MV-4-11 (cell line): ENCODE measurements at places on chromosomes 4 and X.

- DNase-seq = no peak
Observed at GRCh38 chr4:150943818-150944217, 71.3 kb downstream of the LRBA start.

- no peak for DNase-seq
Observed at GRCh38 chr4:152510349-152511147, 25.3 kb downstream of the FBXW7 start.

DNA sequence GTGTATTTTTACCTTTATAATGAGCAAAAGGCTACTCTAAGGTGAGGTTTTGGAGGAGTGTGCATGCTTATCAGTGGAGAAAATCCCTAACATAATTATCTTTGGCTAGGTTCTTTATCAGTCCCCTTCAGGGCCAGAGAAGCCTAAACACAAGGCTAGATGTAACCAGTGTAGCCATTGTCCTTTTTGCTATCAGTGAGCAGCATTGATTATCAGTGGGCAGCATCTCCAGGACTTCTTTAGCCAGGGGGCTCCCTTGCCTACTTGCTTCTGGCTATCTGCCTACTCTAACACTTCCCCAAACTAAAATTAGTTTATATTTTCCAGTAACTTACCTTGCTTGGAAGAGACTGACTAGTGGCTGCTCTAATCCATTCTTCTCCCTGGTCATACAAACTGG is 595.6 kb downstream of the TRAM1L1 start:
- no peak for DNase-seq

- peak; percentile 2 for DNase-seq
Observed at GRCh38 chr4:82842593-82842992, 44.0 kb upstream of the SCD5 start.

GRCh38 chr4:145808021-145808650 is 128.2 kb downstream of the C4orf51 start:
- peak; percentile 54 for DNase-seq

DNA sequence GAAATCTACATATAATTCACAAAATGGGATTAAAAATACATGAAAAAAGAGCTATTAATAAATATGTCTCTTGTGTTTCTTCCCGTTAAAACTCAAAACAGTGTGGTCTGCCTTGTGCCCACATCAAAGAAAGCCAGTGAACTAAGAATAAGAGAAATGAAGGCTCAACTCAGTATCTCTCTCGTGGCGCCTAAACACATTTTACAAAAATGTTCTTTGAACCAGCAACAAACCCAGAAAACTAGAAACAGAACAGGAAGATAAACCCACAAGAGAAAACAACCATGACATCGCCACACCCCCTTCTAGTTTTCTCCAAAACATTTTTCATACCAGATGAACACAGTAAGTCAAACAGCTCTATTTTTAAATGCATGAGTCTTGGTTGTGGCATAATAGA is 130.1 kb downstream of the DCHS2 start:
- DNase-seq = no peak

GRCh38 chr4:38663090-38663800 is 754 bp upstream of the KLF3 start:
- peak; percentile 19 for DNase-seq

DNA sequence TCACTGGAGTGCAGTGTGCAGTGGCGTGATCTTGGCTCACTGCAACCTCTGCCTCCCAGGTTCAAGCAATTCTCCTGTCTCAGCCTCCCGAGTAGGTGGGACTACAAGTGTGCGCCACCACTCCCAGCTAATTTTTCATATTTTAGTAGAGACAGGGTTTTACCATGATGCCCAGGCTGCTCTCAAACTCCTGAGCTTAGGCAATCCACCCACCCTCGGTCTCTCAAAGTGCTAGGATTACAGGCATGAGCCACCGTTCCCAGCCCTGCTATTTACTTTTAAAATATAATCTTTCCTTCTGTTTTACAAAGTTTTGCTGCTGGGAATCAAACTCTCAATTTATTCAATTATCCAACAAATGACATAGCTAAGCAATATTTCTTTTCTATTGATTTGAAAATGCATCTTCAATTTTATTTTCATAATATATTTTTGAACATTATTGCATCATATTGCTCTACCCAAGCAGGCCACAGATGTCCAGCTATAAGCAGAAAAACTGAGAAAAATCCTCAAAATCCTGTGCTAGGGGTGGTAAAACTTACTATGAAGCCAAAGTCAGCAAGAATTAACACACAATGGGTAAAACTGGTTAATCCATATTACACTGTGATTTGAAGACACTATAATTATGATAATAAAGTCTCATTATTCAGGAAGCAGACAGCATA is 5.2 kb downstream of the TIFA start:
- peak; percentile 21 for DNase-seq

DNA sequence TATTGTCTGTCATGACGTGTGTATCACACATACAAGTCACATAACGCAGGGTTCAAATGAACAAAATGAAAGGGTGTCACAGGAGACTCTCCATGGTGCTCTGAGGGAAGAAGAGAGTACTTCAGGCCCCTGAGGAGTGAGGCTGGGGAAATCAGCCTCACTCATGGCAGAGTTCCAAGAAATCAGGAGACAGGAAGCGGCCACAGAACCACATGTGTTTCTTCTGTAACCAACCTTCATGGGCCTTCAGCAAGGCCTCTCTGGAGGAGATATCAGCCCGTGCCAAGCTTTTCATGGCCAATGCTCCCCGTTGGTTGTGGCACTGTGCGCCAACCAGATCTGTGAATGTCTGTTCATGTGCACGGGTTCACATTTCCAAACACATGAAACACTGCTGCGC is 76.0 kb downstream of the NAT8L start:
- peak; percentile 57 for DNase-seq

DNA sequence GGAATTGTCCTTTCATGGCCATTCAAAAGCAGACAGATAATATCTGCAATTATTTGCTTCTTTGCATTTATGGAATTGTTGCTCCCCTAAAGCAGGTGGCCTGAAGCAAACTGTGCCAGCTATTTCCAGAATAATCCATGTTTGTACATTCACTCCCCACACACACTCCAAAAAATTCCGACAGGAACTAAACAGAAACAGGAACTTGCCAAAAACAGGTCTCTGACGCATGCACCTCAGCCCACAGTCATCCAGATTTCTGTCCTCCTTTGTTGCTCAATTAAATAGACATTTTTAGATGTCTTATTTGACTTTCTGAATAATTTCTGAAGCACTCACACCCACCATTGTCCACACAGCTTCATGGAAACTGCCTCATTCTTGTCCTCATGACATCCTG is 71.5 kb upstream of the EDNRA start:
- peak; percentile 5 for DNase-seq

DNA sequence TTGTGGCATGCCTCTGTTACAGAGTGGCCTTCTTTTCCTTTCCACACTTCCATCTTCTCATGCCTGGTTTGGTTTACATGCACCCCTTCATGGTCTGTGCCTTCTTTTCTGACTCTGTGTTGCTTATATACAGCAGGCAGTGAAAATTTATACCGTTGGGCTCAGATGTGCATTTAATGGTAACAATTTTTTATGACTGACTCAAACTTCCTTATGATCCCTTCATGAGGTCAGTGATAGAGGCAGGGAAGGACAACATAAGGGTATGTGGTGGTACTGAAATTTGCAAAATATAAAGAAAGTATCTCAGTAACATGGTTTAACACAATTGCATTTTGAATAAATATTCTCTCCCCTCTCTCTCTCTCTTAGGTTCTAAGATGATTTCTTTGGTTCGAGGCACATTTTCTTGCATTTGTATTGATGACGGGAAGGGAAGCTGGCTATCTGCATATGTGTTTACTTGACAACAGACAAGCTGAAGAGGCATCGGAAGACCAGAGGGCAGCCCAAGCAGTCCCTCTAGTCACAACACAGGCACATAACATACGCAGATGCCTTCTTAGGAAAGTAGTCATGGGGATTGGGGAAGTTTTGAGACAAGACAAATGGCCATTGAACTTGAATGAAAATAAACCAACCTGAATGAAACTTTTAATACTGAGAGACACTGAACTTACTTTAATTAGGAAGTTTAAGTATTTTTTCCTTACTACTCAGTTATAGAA is 163.3 kb upstream of the LEF1 start:
- no peak for DNase-seq

GRCh38 chr4:39900966-39901365 is 76.7 kb downstream of the PDS5A start:
- DNase-seq = no peak
